ENCODE measurements at places on chromosomes 12 and 14. TPM values are rescaled to one million over a fixed set of nuclear protein-coding genes. Genes with fewer than 3 reads are reported as not detected.

GRCh38 chr12:52442600-52443061 lies 8.5 kb upstream of the KRT75 start:
- DNase-seq: no peak

DNA sequence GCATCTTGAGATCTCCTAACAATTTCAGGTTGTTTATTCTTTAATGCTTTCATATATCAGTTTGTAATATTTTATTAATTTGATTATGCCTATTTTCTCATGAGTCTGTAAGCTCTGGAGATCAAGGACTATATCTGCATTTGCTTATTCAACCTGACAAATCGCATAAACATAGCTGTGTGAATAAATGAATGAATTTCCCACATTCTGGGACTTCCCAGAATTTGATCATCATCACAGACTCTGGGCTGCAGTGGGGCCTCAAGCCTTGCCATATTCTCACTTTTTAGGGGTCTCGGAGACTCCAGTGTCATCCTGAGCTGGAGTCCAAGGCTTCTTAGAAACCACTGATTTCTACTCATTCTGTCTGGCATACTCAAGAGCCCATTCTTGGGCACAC lies 180.5 kb downstream of the DAD1 start:
- no peak for DNase-seq

DNA sequence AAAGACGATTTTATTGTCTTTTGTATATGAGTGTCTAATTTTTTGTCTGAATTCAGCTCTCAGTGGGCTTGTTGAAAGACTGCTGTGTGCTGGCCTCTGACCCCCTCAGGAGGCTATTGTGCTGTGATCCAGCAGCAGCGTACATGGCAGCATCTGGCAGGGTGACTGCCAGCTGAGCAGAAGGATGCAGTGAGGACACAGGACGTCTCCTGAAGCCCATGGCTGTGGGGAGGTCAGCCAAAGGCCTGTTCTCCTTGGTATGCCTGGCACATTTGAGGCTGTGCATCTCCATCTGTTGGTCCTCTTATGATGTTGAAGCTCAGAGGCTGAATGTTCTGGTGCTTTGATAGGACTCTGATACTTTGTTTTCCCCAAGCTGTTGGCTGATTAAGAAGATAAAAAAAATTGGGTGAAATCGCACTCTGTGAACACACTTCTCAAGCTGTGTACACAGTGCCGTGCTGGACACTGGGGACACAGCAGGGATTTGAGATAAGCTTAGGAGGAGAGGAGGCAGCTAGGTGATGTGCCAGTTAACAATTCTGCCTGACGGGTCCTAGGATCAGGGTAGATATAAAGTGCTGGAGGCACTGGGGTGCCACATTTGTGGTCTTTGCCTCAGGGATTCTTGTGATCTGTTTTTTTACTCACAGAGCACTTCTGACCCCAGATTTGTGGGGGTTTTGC lies 37.5 kb downstream of the EID3 start:
- no peak for DNase-seq

Gene CFAP54
- total RNA-seq: 26.2 TPM
